ENCODE measurements at places on chromosomes 6 and 20. TPM values are rescaled to one million over a fixed set of nuclear protein-coding genes. Genes with fewer than 3 reads are reported as not detected.

GRCh38 chr6:142819603-142820337, 125.2 kb downstream of the HIVEP2 start:
- no peaks in the 10 kb centered on the region for H3K27me3 ChIP-seq
- peak overlapping the region; percentile 75 for H3K4me3 ChIP-seq
- DNase-seq, result no peak
- H3K36me3 ChIP-seq, result no peaks in the 10 kb centered on the region
- no peaks in the 10 kb centered on the region for H3K4me1 ChIP-seq

DNA sequence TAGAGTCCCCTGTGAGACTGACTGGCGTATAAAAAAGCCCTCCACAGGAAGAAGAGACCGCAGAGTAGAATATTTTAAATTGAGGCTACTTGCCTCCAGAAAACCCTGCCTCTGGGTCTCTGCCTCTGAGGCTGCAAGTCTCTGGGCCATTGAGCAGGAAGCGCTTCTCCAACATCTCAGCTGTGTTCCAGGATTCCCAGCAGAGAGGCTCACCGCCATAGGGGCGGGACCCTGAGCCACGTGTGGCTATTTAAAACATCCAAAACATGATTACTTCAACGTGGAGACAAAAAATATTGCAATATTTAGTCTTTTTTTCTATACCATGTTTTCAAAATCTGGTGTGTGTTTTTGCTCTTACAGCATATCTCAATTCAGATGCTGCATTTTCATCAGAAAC, 59.4 kb downstream of the GNAS-AS1 start:
- no peaks in the 10 kb centered on the region for H3K27me3 ChIP-seq
- H3K4me3 ChIP-seq, result no peak overlapping the region
- DNase-seq, result no peak
- H3K4me1 ChIP-seq, result no peaks in the 10 kb centered on the region
- H3K27ac ChIP-seq, result no peak overlapping the region

- no peaks in the 10 kb centered on the region for H3K27me3 ChIP-seq
- H3K27ac ChIP-seq, result no peak overlapping the region
- no peak overlapping the region for H3K4me3 ChIP-seq
- DNase-seq, result no peak
- peaks cover 6% of the 10 kb centered on the region for H3K4me1 ChIP-seq
- H3K36me3 ChIP-seq, result no peaks in the 10 kb centered on the region
Observed at GRCh38 chr6:130424710-130425109, 58.9 kb downstream of the TMEM200A start.

- no peaks in the 10 kb centered on the region for H3K4me1 ChIP-seq
- DNase-seq, result no peak
- H3K36me3 ChIP-seq, result no peaks in the 10 kb centered on the region
- no peak overlapping the region for H3K27ac ChIP-seq
Observed at GRCh38 chr6:71321314-71321713, 32.7 kb downstream of the OGFRL1 start.

The ENPP5 gene
- 22.9 TPM for polyA plus RNA-seq

- H3K4me3 ChIP-seq, result no peak overlapping the region
- no peaks in the 10 kb centered on the region for H3K36me3 ChIP-seq
- DNase-seq, result no peak
- H3K4me1 ChIP-seq, result peaks cover 14% of the 10 kb centered on the region
- no peaks in the 10 kb centered on the region for H3K27me3 ChIP-seq
- no peak overlapping the region for H3K27ac ChIP-seq
Observed at GRCh38 chr6:16804546-16805242, 43.4 kb upstream of the ATXN1 start.

- H3K4me3 ChIP-seq, result no peak overlapping the region
- no peaks in the 10 kb centered on the region for H3K36me3 ChIP-seq
- no peak for DNase-seq
Observed at GRCh38 chr20:60630609-60631008, 621.5 kb upstream of the CDH4 start.

GRCh38 chr6:81450180-81450579, 302.3 kb downstream of the TENT5A start:
- no peaks in the 10 kb centered on the region for H3K27me3 ChIP-seq
- no peak overlapping the region for H3K4me3 ChIP-seq
- no peaks in the 10 kb centered on the region for H3K4me1 ChIP-seq
- peak; percentile 6 for DNase-seq
- H3K36me3 ChIP-seq, result no peaks in the 10 kb centered on the region
- no peak overlapping the region for H3K27ac ChIP-seq

The GNMT gene
- 1.9 TPM for polyA plus RNA-seq

The ATP6V1G2 gene
- 6.0 TPM for polyA plus RNA-seq

The BAG2 gene
- polyA plus RNA-seq, result 2.7 TPM

Data from kidney (tissue), 22 donors.